H54 (cell line): ENCODE measurements at places on chromosomes 16 and 17.

GRCh38 chr17:44144966-44145739 lies 3.4 kb downstream of the HROB start:
- no peak for DNase-seq

DNA sequence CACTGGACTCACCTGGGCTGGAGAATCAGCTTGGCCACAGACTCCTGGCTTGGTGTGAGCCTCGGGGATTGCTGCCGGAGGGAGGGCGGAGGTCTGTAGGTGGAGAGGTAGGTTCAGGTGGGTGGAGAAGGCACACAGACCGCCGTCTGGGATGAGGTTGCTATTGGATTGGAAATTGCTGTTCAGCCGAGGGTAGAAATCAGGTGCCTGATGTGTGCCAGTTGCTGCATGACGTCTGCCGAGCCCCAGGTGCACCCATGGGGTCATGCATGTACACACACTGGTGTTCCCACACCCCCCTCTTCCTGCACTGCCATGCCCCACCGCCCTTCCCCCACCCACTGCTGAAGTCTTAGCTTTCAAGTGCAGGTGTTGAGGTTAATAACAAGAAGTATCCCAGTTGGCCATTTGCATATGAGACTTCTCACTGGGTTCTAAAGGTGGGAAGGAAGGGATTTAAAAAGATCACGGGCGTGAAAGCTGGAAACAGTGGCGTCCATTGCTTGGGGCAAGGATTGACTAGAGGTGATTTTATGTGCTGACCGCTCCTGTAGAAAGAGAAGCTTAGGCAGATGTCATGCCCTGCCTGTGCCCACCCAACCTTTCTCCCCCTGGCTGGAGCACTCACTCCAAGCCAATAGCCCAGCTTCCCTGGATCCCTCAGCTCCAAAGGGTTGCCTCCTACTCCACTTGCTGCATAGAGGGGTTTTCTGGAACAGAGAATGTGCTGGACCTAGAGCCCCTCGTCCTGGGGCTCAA lies 193.6 kb downstream of the CCDC182 start:
- DNase-seq = no peak

- no peak for DNase-seq
Observed at GRCh38 chr16:56689171-56689570, 6.9 kb downstream of the MT1X start.

DNA sequence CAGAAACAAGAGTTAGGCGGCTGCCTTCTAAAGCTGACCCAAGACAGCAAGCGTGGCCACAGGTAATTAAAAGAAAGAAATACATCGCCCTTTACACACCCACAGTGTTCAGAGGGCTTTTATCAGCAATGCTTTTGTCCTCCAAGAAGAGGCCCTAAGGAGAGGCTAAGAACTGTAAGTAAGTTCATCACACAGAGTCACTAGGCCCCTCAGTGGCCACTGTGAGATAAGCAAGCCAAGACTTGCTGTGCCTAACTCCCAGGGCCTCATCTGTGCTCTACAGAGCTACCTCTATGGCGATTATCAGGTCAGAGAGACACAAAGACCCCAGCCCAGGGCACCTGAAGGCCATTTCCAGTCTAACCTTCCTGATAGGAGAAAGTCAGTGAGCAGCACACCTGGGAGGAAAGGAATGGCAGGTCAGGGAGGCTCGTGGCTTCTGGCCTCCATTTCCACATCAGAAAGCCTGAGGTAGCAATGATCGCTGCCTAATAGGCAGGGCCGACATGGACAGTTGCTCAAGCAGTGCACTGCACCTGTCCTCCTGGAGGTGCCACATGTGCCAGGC lies 545.2 kb upstream of the CDH11 start:
- DNase-seq = no peak

- DNase-seq = no peak
Observed at GRCh38 chr16:11147033-11147753, 108.8 kb downstream of the SOCS1 start.

- no peak for DNase-seq
Observed at GRCh38 chr16:24114876-24115275, 141.3 kb upstream of the CACNG3 start.

- DNase-seq = no peak
Observed at GRCh38 chr17:66506641-66507040, 204.2 kb downstream of the PRKCA start.

DNA sequence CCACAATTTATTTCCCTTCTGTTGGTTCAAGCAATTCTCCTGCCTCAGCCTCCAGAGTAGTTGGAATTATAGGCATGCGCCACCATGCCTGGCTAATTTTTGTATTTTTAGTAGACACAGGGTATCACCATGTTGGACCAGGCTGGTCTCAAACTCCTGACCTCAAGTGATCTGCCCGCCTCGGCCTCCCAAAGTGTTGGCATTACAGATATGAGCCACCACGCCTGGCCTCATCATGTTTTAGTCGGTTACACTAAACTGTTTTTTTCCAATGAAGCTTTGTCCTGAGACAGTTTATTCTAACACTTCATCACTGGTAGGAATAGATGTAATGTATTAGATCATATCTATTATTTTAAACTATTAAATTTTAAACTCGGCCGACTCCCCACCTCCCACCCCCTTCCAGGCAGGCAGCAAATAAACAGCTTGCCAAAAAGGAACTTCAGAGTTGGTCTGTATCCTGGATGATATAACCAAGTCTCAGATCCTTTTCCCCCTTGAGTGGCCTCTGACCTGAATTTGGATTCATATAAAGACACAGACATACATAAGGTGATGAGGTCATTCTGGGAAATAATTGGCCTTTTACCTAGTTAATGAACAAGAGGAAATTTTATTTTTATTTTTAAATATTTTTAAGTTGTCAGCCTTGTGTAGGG lies 18.4 kb upstream of the CORO6 start:
- DNase-seq = no peak

GRCh38 chr16:60553090-60553757 lies 1483.0 kb downstream of the CDH8 start:
- no peak for DNase-seq

- no peak for DNase-seq
Observed at GRCh38 chr16:73448970-73449369, 401.0 kb upstream of the ZFHX3 start.

DNA sequence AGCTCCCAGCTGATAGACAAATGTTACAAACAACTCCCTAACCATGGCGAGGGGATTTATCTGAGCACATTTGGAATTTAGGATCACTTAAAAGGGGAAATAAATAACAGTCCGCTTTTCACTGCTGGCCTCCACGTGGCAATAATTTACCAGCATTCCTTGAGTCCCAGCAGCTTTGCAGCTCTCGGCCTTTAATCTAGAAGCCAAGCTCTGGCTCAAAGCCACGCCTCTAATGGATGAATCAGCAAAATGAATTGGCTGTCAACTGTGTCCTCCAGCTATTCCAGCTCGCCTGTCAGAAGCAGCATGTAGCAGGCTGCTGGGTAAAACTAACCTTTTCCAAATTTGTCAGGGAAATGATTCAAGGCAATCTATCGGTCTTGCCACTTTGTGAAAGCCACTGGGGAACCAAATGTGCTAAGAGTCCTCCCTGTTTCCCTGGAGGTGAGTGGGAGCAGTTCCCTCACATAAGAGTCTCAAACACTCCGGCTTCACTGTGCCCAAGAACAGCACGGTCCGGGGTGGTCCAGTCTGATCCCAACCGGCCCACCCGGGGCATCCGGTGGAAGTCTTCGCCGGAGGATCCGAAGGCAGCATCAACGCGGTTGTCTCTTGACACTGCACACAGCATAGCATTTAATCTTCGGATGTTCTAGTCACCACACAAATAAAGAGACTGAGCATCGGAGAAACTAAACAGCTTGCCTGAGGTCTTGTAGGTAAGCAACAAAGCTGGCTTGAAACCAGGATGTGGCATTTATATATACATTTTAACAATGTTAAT lies 143.3 kb downstream of the PARN start:
- DNase-seq = peak; percentile 71

- no peak for DNase-seq
Observed at GRCh38 chr17:7818746-7819645, 15.0 kb upstream of the KDM6B start.

- DNase-seq = no peak
Observed at GRCh38 chr17:811051-811784, 29.1 kb downstream of the MRM3 start.

- DNase-seq = no peak
Observed at GRCh38 chr16:3695610-3696369, 21.5 kb downstream of the TRAP1 start.

DNA sequence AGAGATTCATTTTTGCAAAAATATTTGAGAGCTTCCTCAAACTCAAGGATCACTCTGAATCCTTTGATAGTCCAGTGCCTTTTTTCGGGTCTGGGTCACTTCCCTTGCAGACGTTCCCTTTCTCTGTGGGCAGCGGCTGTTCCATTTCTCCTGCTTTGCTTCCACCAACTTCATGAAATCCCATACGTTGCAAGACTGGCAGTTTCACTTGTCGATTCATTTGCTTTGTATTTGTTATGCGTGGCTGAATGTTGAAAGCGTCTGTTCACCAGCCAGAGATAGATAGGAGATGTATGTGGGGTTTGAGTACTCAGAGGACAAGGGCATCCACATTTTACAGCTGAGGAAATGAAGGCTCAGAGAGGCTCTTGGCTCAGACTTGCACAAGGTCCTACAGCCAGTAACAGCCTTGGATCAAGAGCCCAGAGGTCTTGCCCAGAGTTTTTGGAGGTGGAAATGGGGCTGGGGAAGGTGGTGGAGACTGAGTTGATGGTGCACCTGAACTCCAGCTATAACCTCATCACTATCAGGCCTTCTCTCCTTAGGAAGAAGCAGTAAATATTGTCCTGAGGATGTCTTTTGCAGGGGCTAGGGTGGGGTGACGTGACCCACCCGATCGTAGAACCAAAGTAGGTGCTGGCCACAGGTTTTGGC lies 1.3 kb upstream of the CCDC102A start:
- DNase-seq = no peak

DNA sequence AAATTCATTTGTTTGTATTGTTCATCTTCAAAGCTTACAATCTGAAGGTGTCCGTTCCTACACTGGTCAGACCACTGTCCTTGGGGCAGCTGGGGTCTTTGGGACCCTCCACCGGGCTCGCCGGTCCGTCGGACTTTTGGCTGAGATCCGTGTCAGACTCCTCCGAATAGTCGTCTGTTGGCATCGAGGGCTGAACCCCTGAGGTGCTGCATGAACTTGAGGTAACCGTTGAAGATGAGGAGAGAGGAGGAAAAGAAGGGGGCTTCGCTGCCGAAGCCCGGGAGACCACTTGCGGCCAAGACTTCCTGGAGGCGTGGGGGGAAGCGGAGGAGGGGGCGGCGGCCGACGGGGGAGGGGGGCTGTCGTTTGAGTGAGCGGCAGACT lies 260.8 kb downstream of the ZFHX3 start:
- DNase-seq = no peak
